Smooth muscle cell of the coronary artery (primary cell): ENCODE measurements at places on chromosomes 13 and 19. TPM values are rescaled to one million over a fixed set of nuclear protein-coding genes. Genes with fewer than 3 reads are reported as not detected.

The TYROBP gene
- not detected in 2 replicates for total RNA-seq

The APLP1 gene
- total RNA-seq, result 2.1 and 18.6 TPM in 2 replicates

The CYP2A6 gene
- not detected in 2 replicates for total RNA-seq

The FFAR1 gene
- total RNA-seq, result not detected in 2 replicates

The SOX1 gene
- total RNA-seq, result not detected in 2 replicates

The ZNF69 gene
- 1.8 and 10.1 TPM in 2 replicates for total RNA-seq

The AP1M1 gene
- 73.8 and 94.8 TPM in 2 replicates for total RNA-seq

The MAP3K10 gene
- 4.0 and 7.1 TPM in 2 replicates for total RNA-seq

The TJP3 gene
- total RNA-seq, result not detected in 2 replicates

The MIR17HG gene
- 1.8 and 3.5 TPM in 2 replicates for total RNA-seq

The SEMA6B gene
- total RNA-seq, result 0.38 and 1.2 TPM in 2 replicates
